ENCODE measurements at places on chromosomes 4 and X.
A peak's percentile ranks its signal among the peaks of the same experiment; 100 is the strongest.

DNA sequence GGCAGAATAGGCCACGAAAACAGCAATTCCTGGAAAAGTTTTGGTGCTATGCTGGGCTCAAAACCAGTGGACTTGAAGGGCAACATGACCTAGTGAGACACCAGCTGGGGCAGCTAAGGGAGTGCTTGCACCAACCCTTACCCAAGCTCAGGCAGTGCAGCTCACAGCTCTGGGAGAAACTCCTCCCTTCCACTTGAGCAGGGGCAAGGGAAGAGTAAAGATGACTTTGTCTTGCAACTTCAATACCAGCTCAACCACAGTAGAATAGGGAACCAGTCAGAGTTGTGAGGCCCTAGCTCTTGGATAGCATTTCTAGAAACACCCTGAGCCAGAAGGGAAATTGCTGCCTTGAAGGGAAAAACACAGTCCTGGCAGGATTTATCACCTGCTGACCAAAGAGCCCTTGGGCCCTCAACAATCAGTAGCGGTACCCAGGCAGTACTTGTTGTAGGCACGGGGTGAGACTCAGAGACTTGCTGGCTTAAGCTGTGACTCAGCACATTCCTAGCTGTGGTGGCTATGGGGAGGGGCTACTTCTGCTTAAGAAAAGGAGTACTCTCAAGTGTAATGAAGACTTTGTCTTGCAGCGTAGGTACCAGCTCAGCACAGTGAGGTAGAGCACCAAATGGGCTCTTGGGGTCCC lies 19.7 kb upstream of the ABCG2 start:
- peak; percentile 22 for DNase-seq

DNA sequence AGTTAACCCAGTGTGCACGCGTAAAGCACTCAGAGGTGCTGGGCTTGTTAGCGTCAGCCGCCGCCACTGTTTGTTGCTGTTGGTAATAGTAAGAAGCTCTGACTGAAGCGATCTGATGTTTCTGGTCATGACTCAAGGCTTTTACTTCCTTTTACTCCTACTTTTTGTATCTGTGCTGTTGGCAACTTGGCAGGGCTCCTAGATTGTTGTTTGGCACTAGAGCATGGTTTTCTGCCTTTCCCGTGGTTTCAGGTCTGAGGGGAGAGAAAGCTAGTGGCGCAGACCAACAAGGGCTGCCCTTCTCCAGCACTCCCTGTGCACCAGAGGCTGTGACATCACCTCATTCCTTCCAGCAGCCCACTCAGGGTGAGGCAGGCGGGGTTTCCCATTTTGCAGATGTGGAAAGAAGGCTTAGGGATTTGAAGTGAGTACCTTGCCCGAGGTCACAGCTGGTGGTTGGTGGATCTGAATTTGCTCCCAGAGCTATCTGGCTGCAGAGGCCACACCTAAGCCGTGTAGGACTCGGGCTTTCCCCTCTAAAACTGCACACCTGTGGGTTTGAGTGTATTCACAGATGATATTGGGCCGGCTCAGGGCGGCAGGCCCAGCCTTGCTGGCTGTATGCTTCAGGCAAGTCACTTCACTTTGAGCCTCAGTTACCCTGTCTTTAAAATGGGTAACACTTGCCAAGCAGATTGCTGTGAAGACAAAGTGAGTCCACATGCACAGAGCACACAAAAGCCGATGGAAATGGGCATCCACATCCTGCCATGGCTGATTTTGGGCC lies 51.2 kb upstream of the TADA2B start:
- peak; percentile 23 for DNase-seq

GRCh38 chrX:107731831-107732502 lies 43.6 kb downstream of the TSC22D3 start:
- DNase-seq, result peak; percentile 17

- no peak for DNase-seq
These were observed 27.8 kb downstream of the CD99L2 start for GRCh38 chrX:150870487-150871340.

DNA sequence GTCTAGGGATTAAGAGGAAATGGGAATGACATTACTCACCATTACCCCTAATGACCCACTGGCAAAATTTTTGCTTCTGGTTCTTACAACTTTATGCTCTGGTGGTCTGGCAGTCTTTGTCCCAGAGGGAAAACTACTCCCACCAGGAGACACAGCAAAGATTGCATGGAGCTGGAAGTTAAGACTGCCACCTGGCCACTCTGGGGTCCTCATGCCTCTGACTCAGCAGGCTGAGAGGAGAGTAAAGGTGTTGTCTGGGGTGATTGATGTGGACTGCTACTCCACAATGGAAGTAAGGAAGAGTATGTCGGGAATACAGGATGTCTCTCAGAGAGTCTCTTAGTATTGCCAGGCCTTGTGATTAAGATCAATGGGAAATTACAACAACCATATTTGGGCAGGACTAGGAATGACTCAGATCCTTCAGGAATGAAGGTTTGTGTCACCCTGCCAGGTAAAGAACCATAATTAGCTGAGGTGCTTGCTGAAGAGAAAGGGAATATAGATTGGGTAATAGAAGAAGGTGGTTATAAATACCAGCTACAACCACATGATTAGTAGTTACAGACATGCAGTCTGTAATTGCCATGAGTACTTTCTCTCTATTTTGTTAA lies 215.5 kb downstream of the GPAT3 start:
- no peak for DNase-seq

GRCh38 chr4:173489514-173489913 lies 40.5 kb downstream of the HAND2 start:
- no peak for DNase-seq

DNA sequence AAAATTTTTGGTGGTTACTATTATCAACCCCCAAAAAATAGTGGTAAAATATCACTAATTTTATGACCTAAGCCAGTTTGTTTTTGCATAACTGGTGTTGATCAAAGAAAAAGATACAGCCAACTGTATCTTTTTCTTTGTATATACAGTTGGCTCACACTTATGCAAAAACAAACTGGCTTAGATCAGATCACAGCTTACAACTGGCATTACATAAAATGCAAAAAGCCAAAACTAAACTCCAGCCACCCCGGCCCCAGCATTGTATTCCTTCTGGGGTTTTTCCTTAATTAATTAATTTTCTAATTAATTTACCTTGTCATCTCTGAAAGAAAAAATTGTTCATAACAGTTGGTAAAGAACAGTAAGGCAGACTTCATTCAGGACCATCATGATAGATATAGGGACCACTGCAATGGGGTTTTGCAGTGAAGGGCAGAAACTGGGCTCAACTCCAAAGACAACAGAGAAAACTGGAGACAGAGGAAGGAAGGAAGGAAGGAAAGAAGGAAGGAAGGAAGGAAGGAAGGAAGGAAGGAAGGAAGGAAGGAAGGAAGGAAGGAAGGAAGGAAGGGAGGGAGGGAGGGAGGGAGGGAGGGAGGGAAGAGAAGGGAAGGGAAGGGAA lies 202.1 kb downstream of the HNRNPD start:
- DNase-seq, result no peak

DNA sequence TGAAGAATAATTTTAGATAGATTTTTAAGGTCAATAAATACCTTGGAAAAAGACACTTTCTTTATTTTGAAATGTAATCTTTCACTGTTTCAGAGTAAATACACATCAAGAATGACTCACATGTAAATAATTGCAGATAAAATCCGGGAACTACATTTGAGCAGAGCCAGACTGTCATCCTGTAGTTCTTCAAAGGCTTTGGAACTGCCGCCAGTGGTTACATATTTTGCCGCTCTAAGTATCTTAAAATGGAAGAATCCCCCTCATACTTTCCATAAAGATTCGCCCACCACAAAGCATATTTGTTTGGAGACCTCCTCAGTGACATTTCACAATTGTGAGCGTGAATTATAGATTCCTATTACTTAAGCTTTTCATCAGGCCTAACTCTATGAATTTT lies 607.8 kb upstream of the ZFP42 start:
- no peak for DNase-seq

DNA sequence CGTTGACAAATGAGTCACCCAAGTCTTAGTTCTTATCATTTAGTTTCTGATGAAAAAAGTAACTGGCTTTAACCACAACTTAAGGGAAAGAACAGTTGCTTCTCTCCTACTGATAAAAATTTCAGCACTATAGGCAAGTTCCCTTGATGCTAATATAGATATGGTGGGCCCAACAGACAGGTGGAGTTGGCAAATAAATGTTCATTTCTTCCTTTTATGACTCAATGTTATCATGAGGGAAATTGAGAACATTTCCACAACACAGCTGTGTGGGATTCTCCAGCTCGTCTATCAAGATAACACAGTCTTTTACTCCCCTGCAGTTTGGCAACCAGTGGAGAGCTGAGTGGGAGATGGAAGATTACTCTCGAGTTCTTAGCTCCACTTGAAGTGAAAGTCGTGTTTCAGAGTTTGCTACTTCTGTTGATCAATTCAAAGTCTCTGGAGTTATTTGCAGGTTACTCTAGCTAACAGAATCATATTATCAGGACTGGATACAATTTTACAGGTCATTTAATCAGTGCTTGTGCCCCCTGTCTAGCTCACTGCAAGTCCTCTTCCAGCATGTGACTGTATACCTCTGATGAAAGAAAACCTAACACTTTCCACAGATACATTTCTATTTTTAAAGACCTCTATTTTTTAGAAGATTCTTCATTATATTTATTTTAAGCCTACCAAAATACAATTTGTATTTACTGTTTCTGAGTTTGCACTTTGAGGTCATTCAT lies 270.6 kb upstream of the GK2 start:
- DNase-seq, result no peak

DNA sequence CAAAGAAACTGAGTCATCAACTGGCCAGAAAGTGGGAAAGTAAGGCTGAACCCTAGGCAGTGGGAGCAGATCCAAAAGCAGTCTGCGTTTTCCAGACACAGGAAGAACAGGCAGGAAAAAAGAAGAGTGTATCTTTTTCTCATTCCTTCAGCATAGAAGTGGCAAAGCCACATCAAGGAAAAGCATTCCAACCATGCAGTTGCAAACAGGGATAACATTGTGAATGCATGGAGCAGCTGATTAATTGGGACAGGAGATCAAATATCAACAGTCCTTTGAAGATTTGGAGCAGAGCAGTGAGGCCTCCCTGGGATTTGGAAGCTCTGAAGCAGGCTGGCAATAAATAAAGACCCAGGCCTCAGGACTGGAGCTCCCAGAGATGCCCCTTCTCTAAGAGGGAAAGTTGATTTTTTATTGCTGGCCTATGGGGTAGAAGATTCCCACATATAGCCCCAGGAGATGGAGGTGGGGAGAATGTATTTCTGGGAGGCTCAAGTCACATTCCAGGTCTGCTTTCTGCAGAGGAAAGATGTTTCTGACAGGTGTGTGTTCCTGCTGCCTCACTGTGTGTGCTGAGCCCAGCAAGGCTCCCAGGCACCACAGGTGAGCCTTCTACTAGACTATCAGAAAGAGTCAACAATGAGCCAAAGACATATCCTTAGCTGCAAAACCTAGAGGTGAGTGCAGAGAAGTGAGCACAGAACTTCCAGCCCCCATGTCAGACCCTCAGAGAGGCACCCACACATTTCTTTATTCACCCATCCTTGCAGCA lies 222.5 kb downstream of the RAB28 start:
- no peak for DNase-seq

DNA sequence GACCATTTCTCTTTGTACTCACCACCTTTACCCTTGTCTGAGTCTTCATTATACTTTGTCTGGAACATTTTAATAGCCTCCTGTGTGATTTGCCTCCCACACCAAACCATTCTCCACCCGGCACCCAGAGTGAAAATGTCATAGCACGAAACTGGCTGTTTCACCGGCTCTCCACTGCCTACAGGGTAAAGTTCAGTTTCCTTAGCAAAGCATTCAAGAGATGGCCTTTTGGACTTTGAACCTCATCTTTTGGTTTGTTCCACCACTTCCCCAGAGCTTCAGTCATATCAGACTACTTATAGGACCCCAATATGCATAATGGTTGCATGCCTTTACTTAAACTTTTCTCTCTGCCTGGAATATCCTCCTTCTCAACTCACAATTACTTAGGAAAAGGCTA lies 38.3 kb downstream of the RAP2C start:
- no peak for DNase-seq

- DNase-seq, result no peak
These were observed 35.7 kb upstream of the APLN start for GRCh38 chrX:129690435-129690834.

- DNase-seq, result no peak
These were observed 183.7 kb downstream of the NR3C2 start for GRCh38 chr4:148258535-148258934.

GRCh38 chr4:20287246-20287645 lies 35.5 kb downstream of the SLIT2 start:
- no peak for DNase-seq

DNA sequence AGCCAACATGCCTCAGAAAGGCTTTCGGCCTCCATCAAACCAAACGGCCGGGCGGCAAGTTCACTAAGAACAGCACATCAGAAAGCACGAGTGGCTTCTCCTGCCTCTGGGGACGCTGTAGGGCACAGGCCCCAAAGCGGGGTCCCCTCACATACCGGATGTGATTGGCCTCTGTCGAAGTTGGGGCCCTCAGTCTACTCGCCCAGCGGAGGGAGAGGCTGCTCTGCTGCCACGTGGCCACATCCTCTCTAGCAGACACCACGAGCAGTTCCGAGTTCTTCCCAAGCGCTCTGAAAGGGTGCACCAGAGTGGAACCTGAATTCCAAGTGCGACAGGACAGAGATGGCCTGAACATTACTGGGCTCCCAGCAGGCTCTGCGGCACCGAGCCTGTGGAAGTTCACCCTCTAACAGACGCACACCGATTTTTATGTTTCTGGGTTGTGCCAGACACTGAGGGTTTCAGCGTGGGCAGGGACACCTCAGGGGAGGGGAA lies 21.1 kb downstream of the NOP14 start:
- no peak for DNase-seq

DNA sequence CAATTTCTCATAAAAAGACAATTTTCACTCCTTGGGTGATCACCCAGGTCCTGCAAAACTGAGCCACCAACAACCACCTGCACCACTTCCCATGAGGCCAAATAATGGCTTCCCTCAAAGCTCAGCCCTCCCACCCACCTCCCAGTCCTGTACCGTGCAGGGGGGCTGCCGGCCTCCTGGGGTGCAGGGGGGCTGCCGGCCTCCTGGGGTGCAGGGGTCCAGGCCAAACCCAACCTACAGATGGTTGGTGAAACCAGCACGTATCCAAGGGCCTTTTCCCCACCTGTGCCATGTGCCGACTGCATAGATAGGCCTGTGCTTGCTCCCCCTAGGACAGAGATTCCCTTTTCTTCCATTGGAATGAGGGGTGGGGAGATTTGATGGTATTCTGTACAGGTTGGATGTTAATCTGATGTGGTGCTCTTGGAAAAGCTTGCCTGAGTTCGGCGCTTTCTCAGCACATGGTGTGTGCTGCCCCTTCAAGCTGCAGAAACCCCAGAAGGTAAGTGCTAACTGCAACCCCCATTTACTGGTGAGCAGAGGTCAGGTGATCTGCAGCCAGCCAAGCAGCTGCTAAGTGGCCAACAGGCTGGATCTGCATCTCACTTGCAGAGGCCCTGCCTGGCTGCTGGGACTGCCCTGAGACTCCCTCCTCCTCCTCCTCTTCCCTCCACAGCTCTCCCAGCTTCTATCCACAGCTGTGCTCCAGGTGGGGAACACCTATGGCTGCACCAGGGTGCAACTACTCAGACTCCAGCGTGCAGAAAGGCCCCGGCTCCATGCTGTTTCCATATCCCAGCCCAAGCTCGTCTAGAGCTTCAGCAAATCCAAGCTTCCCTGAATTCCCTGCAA lies 38.8 kb downstream of the FRG1 start:
- DNase-seq, result no peak

GRCh38 chrX:14029039-14029424 lies 660 bp downstream of the GEMIN8 start:
- DNase-seq, result peak; percentile 39

GRCh38 chr4:73080789-73081188 lies 11.3 kb upstream of the COX18 start:
- DNase-seq, result no peak

GRCh38 chr4:98712607-98713006 lies 54.2 kb upstream of the TSPAN5 start:
- DNase-seq, result no peak

GRCh38 chr4:188611143-188611542 lies 471.9 kb downstream of the TRIML1 start:
- no peak for DNase-seq
